Thymus (tissue), 14 donors: ENCODE measurements at places on chromosomes 11 and 22. TPM values are rescaled to one million over a fixed set of nuclear protein-coding genes. Genes with fewer than 3 reads are reported as not detected.

Gene IGSF9B
- 1.8 TPM for total RNA-seq

Gene MLC1
- total RNA-seq: 2.4 TPM

Gene BIK
- 6.8 TPM for total RNA-seq

Gene SMC1B
- 0.19 TPM for total RNA-seq

Gene RAB3IL1
- total RNA-seq: 3.6 TPM

Gene DCDC1
- 0.28 TPM for total RNA-seq

Gene PAX6
- total RNA-seq: 0.47 TPM

Gene ANAPC15
- 89.9 TPM for total RNA-seq

Gene MIAT
- total RNA-seq: 1.1 TPM

Gene OR56A4
- not detected for total RNA-seq

Gene TMEM121B
- 0.09 TPM for total RNA-seq

Gene GGT5
- 3.2 TPM for total RNA-seq

Gene CDC42EP1
- total RNA-seq: 1.7 TPM

Gene OR52I1
- total RNA-seq: under 0.01 TPM

Gene GDPD5
- 3.1 TPM for total RNA-seq

Gene SNX32
- total RNA-seq: 0.38 TPM

Gene SLC22A6
- not detected for total RNA-seq

Gene C1QTNF4
- total RNA-seq: 1.3 TPM

Gene OR5T3
- not detected for total RNA-seq

Gene DKK3
- 7.5 TPM for total RNA-seq

Gene PHOX2A
- 0.05 TPM for total RNA-seq

Gene MRGPRX4
- total RNA-seq: not detected

Gene DNAJB7
- not detected for total RNA-seq

Gene OR2AG1
- not detected for total RNA-seq

Gene TTC28
- total RNA-seq: 5.5 TPM

Gene GPHA2
- 0.47 TPM for total RNA-seq

Gene PCNX3
- total RNA-seq: 7.4 TPM

Gene PRAME
- total RNA-seq: 1.1 TPM

Gene ZNF214
- 0.57 TPM for total RNA-seq

Gene BLID
- 0.71 TPM for total RNA-seq

Gene BEST1
- total RNA-seq: 0.47 TPM

Gene CAPN5
- total RNA-seq: 1.5 TPM

Gene C11orf91
- total RNA-seq: not detected

Gene TREH
- not detected for total RNA-seq

Gene FAM76B
- 47.6 TPM for total RNA-seq

Gene KDM4E
- not detected for total RNA-seq

Gene CFAP300
- 0.66 TPM for total RNA-seq

Gene SOX6
- 3.0 TPM for total RNA-seq

Gene DDX10
- total RNA-seq: 20.1 TPM

Gene XPNPEP3
- 6.1 TPM for total RNA-seq

Gene MPPED2
- total RNA-seq: 1.1 TPM
